Activated CD4-positive, alpha-beta T cell treated with anti-CD3 and anti-CD28 coated beads for 36 hours (primary cell): ENCODE measurements at places on chromosomes 2 and 18. TPM values are rescaled to one million over a fixed set of nuclear protein-coding genes. Genes with fewer than 3 reads are reported as not detected.

- no peak for DNase-seq
- no peak overlapping the region for H3K4me3 ChIP-seq
- H3K27me3 ChIP-seq: no peaks in the 10 kb centered on the region
- H3K4me1 ChIP-seq: no peaks in the 10 kb centered on the region
These were observed 1806.1 kb upstream of the PIK3C3 start for GRCh38 chr18:40148960-40149359.

DNA sequence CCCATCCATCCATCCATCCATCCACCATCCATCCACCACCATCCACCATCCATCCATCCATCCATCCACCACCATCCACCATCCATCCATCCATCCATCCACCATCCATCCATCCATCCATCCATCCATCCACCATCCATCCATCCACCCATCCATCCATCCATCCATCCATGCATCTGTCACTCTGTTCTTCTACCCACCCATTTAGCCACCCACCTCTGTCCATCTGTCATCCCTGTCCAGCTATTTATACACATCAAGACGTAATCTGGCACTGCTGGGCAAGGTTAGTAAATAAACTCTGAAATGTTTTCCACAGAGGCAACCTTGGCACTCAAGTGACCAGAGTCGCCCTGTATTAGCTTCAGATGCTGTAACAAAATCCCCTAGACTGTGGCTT, 120.9 kb downstream of the RTP5 start:
- no peak overlapping the region for H3K4me3 ChIP-seq
- H3K4me1 ChIP-seq: peaks cover 5% of the 10 kb centered on the region
- no peak for DNase-seq
- H3K36me3 ChIP-seq: no peaks in the 10 kb centered on the region
- H3K27ac ChIP-seq: no peak overlapping the region
- H3K27me3 ChIP-seq: no peaks in the 10 kb centered on the region

DNA sequence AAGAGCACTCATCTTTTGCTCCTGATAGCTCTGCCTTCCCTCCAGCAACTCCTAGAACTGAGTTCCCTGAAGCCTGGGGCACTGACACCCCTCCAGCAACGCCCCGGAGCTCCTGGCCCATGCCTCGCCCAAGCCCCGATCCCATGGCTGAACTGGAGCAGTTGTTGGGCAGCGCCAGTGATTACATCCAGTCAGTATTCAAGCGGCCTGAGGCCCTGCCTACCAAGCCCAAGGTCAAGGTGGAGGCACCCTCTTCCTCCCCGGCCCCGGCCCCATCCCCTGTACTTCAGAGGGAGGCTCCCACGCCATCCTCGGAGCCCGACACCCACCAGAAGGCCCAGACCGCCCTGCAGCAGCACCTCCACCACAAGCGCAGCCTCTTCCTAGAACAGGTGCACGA, 62.4 kb downstream of the TET3 start:
- no peak for DNase-seq
- peaks cover 37% of the 10 kb centered on the region for H3K4me1 ChIP-seq
- no peaks in the 10 kb centered on the region for H3K27me3 ChIP-seq
- peak overlapping the region; percentile 29 for H3K27ac ChIP-seq

GRCh38 chr2:7812231-7812995, 869.4 kb upstream of the ID2 start:
- H3K27ac ChIP-seq: no peak overlapping the region
- no peak for DNase-seq
- H3K4me1 ChIP-seq: peaks cover 14% of the 10 kb centered on the region
- H3K4me3 ChIP-seq: no peak overlapping the region
- no peaks in the 10 kb centered on the region for H3K36me3 ChIP-seq

DNA sequence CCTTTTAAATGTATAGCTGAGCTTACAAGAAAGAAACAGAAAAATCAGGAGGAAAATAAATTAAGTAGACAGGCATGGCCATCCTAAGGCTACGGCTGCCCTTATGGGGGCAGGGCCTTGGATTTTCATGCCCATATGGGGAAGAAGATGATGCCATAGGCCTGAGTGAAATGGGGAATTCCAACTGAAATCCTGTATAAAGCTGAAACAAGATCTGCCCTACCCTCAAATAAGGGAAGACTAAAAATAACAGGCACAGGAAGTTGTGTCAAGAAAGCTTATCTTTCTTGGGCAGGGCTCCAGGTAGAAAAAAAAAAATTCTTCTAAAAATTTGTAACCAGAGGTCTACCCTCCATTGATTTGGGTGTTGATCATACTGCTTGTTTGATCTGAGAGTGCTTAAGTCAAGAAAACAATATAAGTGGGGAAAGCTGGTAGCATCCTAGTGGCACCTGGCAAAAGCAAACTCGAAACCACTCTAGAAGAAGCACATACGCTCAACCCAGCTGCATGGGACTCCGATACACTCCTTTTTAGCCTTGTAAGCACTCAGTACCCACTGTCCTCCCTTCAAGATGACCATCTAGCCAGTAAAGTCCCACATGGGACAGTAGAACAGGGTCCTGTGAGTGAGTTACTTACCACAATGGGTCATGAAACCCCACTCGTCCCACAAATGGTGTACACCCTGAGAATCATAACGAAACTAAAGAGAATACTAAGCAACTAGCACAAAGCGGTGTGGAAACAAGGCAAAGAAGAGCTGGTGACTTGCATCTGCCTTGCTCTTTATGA, 22.3 kb downstream of the DNAH7 start:
- DNase-seq: no peak
- H3K36me3 ChIP-seq: no peaks in the 10 kb centered on the region
- H3K4me3 ChIP-seq: no peak overlapping the region
- no peak overlapping the region for H3K27ac ChIP-seq

DNA sequence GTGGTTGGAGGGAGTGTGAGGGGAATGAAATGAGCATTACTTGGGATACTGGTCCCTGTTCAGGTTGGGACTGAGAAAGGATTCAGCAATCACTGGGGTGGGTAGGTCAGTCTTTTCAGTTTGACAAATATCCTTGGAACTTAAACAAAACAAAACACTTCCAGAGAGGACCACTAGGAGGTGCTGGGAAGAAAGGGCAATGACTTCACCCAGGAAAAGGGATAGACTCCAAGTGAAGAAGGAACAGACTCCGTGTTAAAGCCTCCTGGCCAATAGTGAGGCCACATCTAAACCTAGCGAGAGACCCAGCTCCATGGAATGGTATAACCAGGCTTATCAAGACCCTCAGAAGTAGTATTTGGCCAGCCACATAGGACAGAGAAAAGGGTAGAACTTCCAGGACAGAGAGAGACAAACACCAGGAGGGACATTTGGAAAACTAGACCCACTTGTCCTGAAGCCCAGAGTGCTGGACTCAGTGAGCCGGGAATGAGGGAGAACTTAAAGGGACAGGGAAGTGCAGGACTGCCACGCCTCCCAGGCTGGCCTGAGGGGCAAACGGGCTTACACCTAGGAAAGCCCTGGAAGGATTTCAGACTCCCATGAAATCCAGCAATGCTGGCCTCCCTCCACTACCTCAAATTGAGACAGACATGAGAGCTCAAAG, 19.6 kb upstream of the KCNG3 start:
- DNase-seq: peak; percentile 21
- peaks cover 8% of the 10 kb centered on the region for H3K4me1 ChIP-seq
- no peaks in the 10 kb centered on the region for H3K27me3 ChIP-seq
- no peaks in the 10 kb centered on the region for H3K36me3 ChIP-seq

DNA sequence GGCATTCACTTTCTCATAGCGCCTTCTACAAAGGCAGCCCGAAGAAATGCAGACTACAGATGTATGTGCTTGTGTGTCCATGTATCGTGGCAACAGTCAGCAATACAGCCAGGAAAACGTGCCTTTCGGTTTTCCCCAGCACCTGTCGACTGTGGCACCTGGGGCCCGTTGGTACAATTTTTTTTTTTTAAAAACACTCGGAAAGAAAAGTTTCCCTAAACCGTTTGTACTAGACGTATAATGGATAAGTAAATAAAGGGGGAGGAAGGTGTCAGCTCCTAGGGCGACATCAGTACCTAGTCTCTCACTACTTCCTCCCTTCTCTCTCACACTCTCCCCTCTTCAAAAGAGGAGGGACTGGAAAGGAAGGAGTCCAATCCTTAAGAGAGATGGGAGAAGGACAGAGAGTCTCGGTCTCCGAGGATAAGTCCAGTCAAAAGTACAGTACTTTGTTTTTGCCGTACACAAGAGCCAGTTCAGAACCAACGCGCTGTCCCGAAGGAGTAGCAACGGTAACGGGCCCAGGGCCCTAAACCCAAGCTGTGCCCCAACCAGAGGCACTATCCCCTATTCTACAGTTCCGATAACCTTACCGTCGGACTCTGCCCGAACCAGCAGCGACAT, 759 bp downstream of the PPP4R3B start:
- H3K27me3 ChIP-seq: no peaks in the 10 kb centered on the region
- peaks cover 38% of the 10 kb centered on the region for H3K36me3 ChIP-seq
- H3K4me3 ChIP-seq: no peak overlapping the region

GRCh38 chr2:241862093-241862492, 3.4 kb upstream of the PDCD1 start:
- peak overlapping the region; percentile 95 for H3K27ac ChIP-seq
- peaks cover 24% of the 10 kb centered on the region for H3K27me3 ChIP-seq
- peaks cover 15% of the 10 kb centered on the region for H3K36me3 ChIP-seq
- peaks cover 70% of the 10 kb centered on the region for H3K4me1 ChIP-seq

DNA sequence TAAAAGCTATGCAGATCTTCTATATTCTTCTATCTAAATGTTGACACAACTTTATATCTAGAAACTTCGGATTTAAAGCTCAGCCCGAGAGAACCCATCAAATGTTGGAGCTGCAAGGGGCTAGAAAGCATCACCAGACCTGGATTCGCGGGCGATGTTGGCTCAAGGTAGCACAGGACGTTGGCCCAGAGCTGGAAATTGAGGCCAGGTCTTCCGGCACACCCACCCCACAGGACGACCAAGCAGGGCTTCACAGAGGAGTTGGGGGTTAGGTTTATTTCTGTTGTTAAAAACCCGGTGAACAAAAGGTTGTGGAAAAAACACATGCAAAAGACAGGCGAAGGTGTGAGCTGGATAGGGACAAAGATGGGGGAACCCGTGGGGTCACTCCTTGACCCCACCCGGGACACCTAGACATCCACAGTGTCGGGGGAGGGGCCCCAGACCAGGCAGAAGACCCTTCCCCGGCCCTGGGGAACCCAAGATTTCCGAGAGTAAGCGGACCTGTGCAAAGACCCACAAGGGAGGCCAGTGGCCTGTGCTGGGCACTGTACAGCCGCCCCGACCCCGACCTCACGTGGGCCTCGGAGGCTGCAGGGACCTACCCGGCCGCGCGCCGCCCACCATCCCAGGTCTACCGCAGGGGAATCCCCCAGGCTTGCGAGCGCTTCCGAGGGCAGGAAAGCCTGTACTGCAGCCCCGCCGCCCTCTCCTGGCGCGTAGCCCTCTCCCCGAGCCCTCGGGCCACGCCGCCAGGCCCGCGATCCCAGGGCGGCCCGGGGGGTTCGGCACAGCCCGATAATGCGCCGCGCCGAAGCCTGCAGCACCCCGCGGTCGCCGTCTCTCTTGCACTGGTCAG, 1.8 kb upstream of the AGBL5 start:
- peak overlapping the region; percentile 90 for H3K4me3 ChIP-seq
- H3K36me3 ChIP-seq: peaks cover 12% of the 10 kb centered on the region
- DNase-seq: peak; percentile 82
- peaks cover 4% of the 10 kb centered on the region for H3K27me3 ChIP-seq
- H3K4me1 ChIP-seq: peaks cover 18% of the 10 kb centered on the region

DNA sequence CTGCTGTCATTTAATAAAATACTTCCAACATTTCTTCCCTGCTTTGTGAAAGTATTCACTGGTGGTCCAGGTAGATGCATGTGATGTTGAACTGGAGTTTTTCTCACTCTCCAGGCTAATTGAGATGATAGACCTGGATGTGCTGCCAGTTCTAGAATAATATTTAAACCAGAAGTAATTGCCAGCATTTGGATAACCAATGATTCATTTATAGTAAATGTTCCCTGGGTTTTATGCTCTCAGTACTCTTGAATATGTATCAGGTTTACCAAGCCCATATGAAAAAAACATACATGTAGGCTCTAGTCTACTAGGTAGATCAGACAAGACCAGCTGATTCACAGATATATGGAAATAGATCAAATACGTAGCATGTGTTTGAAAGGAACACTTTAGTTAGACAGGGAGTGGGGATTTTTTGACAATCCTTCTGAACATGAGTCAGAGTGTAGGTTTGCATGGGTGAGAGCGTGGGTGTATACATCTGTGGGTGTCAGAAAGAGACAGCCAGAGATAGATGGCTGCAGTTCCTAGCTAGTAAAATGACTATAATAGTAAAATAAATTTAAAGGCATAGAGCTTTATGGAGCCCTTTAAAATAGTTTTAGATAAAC, 115.1 kb downstream of the NAB1 start:
- peaks cover 65% of the 10 kb centered on the region for H3K4me1 ChIP-seq
- DNase-seq: peak; percentile 68
- H3K4me3 ChIP-seq: no peak overlapping the region
- H3K27ac ChIP-seq: peak overlapping the region; percentile 49

GRCh38 chr18:55585920-55586561, 2.0 kb downstream of the TCF4 start:
- H3K4me1 ChIP-seq: peaks cover 30% of the 10 kb centered on the region
- DNase-seq: no peak
- H3K36me3 ChIP-seq: no peaks in the 10 kb centered on the region
- no peak overlapping the region for H3K27ac ChIP-seq

DNA sequence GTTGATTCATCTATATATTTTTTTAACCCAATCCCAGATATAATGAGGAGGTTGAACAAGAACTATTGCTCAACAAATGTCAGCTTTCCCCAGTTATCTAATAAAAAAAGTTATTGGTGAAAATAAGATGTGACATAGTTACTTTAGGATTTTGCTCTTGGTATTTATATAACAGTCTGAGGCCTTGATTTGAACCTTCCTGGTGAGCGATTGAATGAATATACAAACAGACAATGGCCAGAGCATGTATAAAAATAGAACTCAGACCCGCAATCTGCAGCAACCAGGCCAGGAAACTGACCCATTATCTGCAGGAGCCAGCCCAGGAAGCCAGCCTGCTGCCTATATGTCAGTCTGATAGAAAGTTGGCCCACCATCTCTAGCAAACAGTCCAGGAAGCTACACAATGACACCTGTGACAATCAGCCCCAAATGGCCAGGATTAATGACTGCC, 81.6 kb downstream of the HS6ST1 start:
- peaks cover 2% of the 10 kb centered on the region for H3K4me1 ChIP-seq
- no peaks in the 10 kb centered on the region for H3K36me3 ChIP-seq
- no peak overlapping the region for H3K4me3 ChIP-seq
- no peak overlapping the region for H3K27ac ChIP-seq
- DNase-seq: no peak

The PID1 gene
- not detected for total RNA-seq

The KCNE4 gene
- total RNA-seq: not detected

The TFPI gene
- 0.21 TPM for total RNA-seq

The HRH4 gene
- total RNA-seq: 0.16 TPM

The SERPINB3 gene
- total RNA-seq: not detected

The BMP10 gene
- total RNA-seq: not detected

The SAG gene
- total RNA-seq: 0.39 TPM

The SNORC gene
- total RNA-seq: 2.1 TPM

The ADCYAP1 gene
- total RNA-seq: not detected

The SERPINB8 gene
- 17.1 TPM for total RNA-seq

The RESP18 gene
- total RNA-seq: not detected

The CFAP53 gene
- total RNA-seq: 0.37 TPM
